ENCODE measurements at places on chromosomes 7 and 10.
A peak's percentile ranks its signal among the peaks of the same experiment; 100 is the strongest.

GRCh38 chr10:21130683-21131442 is 233.8 kb upstream of the NEBL start:
- no peak for DNase-seq

- DNase-seq, result no peak
Observed at GRCh38 chr7:128160296-128160695, 80.8 kb upstream of the LEP start.

- peak; percentile 92 for DNase-seq
Observed at GRCh38 chr7:76089865-76090475, 42.1 kb downstream of the MDH2 start.

- DNase-seq, result no peak
Observed at GRCh38 chr7:71155236-71155635, 23.3 kb downstream of the GALNT17 start.

GRCh38 chr10:16809074-16809718 is 8.0 kb downstream of the RSU1 start:
- no peak for DNase-seq

- no peak for DNase-seq
Observed at GRCh38 chr10:49559476-49559875, 20.6 kb upstream of the ERCC6 start.

- DNase-seq, result no peak
Observed at GRCh38 chr7:43823941-43824340, 45.4 kb downstream of the MRPS24 start.

DNA sequence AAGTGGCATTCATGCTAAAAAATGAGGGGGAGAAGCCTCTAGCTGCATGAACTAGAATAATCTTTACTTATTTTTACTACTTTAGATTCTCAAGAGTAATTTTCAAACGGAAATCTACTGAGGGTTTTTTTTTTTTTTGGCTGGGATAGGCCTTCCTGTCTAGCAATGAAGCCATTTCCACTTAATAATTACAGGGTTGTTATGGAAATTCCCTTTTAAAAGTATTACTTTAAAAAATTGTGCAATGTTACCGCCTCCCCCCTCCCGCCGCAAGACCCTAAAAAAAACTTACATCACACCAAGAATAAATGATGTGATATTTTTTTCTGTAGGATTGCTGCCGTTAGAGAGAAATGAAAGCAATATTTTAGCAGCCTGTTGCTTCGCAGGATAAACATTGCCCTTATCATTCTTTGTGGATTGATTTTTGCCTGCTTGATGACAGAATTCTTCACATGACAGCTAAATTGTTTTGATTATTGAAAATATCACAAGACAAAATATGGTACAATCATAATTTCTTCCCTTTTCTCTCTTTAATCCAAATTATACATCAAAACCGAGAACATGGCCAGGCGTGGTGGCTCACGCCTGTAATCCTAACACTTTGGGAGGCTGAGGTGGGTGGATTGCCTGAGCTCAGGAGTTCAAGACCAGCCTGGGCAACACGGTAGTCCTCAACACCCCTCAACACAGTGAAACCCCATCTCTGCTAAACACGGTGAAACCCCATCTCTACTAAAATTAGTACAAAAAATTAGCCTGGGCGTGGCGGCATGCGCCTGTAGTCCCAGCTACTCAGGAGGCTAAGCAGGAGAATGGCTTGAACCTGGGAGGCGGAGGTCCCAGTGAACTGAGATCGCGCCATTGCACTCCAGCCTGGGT is 32.8 kb downstream of the ARL4A start:
- DNase-seq, result peak; percentile 28

DNA sequence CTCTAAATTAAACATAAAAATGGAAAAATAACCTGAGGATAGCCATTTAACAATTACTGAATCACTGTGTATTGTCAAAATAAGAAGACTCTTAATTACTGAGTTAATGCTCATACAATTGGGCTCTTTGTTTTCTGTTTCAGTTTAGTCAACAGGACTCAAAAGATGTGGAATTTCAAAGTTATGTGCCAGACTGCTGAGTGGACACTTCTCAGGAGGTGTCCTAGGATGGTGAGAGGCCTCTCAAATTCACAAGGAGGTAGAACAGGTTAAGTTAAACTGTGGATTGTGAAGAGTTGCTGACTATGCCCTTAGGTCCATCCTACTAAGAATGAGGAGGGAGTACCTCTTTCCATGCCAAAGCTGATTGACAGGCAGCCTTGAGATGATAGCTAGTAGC is 157.7 kb upstream of the CHRM2 start:
- DNase-seq, result no peak

GRCh38 chr7:1713502-1714484 is 43.7 kb downstream of the ELFN1 start:
- peak; percentile 45 for DNase-seq

DNA sequence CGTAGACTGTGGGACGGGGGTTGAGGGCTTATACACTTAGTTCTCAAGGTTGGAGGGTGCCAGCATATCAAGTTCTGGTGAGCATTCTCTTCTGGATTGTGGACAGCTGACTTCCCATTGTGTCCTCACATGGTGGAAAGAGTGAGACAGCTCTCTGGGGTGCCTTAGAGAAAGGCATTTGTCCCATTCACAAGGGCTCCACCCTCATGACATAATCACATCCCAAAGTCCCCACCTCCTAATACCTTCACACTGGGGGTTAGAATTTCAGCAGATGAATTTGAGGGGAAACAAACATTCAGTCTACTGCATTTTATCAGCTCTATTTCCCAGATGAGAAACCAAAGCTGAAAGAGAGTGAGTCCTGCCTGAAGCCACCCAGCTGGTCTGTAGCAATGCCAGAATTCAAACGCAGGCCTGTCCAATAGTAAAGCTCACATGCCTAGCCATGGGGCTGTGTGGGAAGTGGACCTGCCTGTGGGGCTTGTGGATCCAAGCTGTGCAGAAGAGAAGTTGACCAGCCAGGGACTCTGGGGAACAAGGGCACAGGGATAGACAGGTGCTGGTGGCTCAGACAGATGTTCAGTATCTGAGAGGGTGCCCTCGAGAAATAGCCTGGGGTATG is 34.9 kb upstream of the LOXL4 start:
- DNase-seq, result no peak

DNA sequence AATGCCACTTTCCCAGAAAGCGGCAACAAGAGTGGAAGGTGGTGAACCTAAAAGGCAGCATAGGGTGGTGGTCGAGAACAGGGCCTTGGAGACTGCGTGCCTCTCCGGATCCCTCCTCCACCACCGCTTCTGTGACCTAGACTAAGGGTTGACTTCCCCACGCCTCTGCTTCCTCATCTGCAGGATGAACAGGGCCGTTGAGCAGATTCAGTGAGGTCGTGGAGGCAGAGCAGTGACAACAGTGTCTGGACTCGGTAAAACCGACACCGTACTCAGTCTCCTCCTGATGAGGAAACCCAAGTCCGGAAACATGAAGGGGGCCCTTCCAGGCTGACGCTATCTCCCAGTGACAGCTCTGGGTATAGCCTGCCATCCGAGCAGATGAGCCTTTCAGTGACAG is 162.6 kb downstream of the CELF2 start:
- no peak for DNase-seq

- no peak for DNase-seq
Observed at GRCh38 chr7:46970131-46970430, 611.8 kb downstream of the TNS3 start.

DNA sequence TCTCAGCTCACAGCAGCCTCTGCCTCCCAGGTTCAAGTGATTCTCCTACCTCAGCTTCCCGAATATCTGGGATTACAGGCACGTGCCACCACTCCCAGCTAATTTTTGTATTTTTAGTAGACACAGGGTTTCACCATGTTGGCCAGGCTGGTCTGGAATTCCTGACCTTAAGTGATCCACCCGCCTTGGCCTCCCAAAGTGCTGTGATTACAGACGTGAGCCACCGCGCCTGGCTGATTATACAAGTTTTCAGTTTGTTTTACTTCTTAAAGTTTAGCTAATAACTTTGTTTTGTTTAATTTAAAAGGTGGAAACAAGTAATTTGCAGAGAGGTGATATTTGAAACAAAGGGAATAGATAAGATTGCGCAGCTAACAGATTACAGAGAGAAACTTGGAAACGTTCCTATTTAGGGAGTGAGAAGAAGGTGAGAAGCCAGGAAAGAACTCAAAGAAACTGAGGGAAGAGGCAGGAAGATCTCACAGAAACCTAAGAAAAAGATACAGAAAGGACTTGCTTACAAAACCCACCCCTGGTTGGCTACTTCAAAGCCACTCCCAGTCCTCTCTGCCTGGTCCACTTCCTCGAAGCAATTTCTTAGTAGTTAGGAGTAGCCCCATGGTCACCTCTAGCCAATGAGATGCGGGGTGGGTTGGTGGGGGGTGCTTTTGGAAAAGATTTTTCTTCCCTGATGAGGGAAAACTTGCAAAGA is 15.0 kb upstream of the PDLIM1 start:
- DNase-seq, result no peak

GRCh38 chr10:114044247-114045135 is 825 bp downstream of the ADRB1 start:
- no peak for DNase-seq

DNA sequence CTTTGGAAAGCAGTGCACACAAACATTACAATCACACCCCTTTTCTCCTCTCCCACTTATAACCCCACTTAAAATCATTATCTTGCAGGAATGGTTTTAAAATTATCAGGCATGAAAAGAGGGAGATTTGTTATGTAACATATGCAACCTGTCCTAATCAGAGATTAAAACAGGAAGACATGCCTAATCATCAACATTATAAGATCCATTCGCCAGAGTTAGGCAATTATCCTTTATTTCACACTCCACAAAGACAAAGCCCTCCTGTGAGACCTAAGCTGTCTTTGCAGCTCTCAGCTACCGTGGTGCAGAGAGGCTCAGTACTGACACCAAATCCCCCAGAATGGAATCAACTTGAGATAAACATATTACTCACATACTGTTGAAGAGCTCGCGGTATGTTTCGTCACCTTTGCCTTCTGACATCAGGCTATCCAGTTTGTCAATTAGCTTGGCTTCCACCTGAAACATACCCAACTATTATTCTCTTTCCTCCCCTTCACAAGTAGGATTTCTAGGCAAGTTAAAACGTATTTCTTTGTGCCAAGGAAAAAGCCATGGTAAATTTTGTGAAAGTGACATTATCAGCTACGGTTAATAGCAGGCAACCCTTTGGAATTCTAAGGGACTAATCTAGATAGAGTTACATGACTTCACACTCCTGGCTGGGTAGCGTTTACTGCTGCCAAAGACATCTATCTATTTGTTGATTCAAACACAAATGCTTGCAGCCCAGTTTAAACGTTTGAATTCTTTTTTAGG is 226.2 kb upstream of the IMMP2L start:
- no peak for DNase-seq

GRCh38 chr10:24622781-24623301 is 100.8 kb downstream of the ARHGAP21 start:
- DNase-seq, result no peak

- DNase-seq, result no peak
Observed at GRCh38 chr7:77561352-77561751, 24.3 kb downstream of the PTPN12 start.

GRCh38 chr7:148540041-148540738 is 50.4 kb upstream of the C7orf33 start:
- peak; percentile 73 for DNase-seq

DNA sequence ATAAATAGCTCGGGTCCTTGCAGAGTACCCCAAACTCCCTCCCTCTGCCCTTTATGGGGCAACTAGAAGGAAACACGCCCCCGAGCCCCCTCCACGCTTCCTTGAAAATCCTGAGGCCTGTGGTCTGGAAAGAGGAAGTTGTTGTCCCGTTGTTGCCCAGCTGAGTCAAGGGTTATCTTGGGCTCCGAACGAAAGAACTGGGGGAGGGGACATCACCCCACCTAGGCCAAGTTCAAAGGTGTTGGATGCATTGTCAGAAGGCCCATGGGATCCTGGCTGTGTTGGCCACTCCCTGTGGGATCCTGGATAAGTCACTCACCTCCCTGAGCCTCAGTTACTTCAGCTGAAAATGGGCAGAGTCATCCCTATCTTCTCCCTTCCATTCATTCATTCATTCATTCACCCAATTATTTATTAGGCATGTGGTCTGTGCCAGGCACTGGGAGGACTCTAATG is at the start of gene CCL24:
CCL24 (minus strand) TSS at position 26 of the 456 bp plus-strand sequence. CDS start 91 bp downstream, outside the sequence.
- no peak for DNase-seq

DNA sequence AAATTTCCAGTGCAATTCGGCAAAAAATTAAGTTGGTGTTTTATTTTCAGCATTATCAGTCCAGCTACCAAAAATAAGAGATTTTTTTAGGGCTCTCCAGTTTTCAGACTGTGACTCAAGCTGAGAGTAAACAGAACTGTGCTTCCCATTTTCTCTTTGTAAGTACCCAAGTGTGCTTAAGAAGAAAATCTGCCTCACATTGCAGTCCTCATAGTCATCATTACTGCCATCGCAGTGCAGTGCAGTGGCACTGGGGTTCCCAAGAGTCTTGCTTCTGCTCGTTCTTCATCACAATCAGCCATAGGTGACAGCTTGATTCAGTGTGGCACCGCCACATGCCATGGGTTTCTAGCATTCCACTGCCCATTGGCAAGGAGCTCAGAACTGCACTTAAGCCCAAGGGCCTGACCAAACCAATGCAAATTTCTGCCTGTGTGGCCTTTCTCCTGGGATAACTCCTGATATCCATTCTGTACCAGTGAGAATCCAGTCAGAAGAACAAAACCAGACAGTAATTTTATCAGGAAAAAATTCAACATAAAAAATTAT is 25.6 kb upstream of the ERCC6 start:
- DNase-seq, result no peak

- DNase-seq, result peak; percentile 66
Observed at GRCh38 chr7:106779877-106780276, 85.2 kb upstream of the PIK3CG start.

DNA sequence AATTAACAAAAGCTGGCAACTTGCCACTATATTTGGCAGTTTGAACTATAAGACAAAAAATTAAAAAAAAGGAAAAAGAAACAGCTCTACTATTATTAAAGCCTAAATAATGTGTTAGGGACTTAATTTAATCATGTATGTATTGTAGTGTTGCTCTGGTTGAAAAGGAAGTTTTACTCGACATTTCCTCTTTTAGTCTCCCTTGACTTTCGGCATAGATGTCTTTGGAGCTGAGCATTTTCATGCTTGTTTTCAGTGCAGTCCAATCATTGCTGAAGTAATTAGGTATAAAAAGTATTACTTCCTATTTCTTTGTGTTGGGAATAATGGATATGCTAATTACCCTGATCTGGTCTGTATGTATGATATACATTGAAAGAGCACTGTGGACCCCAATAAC is 216.8 kb upstream of the KLF6 start:
- no peak for DNase-seq

DNA sequence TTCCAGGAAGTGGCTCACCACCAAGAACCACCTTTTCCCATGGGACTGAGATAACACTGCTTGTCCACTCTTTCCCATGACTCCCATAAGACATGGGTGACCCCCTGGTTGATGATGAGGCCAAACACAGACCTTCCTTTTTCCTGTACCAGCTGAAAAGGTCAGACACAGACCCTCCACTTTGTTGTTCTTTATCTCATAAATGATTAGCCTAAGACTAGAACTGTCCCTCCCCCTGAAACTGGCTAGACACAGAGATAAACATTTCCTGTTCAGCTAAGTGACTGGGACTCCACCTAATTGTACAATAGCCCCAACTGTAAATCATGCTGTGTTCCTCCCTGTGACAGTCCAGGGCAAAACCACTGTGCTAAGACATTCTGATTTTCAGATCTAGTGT is 8.2 kb upstream of the NRG3 start:
- no peak for DNase-seq
